Left renal pelvis (tissue), 4 donors: ENCODE measurements at places on chromosomes 5 and 9. TPM values are rescaled to one million over a fixed set of nuclear protein-coding genes. Genes with fewer than 3 reads are reported as not detected.

GRCh38 chr5:39948341-39948740, 523.6 kb upstream of the DAB2 start:
- no peak for DNase-seq

GRCh38 chr9:137478962-137479861, 20.1 kb upstream of the NSMF start:
- DNase-seq = no peak

DNA sequence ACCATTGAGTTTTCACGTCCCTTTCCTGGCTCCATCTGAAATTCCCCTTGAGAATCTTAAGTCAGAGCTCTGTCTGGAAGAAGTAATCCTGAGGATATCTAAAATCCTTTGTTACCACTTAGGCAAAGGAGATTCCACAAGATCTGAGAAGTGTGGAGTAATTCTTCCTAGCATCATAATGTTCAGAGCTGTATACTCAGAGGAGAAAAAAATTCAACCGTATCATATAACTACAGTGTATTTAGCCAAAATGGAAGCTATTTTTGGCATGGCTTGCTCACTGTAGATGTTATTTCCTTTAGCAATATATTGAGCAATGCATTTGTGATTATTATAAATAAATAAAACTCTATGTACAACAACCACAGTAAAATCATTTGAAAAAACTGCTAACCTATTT, 1858.4 kb downstream of the EFNA5 start:
- no peak for DNase-seq

Gene PCDHB3
- 3.2 TPM for polyA plus RNA-seq

- DNase-seq = no peak
Measured at GRCh38 chr5:40499007-40499406, 180.7 kb upstream of the PTGER4 start.

Gene UBE2B
- 149 TPM for polyA plus RNA-seq

Gene GNA14
- 6.4 TPM for polyA plus RNA-seq

DNA sequence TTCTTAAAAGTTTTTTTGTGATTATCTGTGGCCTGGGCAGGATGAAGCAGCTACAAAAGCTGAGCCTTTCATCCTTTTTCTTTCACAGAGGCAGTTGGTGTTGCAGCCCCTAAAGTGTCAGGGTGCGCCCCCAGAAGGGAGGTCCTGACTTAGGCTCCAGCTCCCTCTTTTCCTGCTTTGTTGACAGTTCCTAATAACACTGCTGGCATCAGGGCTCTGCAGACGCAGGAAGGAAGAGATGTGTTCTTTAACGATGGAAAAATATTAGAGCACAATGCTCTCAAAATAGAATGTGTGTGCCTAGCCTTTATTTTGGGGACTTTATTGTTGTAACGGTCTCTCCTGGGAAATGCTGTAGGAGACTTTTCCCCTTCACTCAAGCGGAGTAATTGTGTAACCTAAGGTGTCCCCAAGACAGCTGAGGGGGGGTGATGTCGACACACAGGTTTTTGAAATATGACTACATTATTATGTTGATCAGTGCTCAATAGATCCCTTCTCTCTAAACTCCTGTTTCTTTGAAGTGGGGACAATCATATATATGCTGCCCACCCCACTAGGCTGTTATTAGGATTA, 135.6 kb downstream of the SEMA6A start:
- DNase-seq = no peak

DNA sequence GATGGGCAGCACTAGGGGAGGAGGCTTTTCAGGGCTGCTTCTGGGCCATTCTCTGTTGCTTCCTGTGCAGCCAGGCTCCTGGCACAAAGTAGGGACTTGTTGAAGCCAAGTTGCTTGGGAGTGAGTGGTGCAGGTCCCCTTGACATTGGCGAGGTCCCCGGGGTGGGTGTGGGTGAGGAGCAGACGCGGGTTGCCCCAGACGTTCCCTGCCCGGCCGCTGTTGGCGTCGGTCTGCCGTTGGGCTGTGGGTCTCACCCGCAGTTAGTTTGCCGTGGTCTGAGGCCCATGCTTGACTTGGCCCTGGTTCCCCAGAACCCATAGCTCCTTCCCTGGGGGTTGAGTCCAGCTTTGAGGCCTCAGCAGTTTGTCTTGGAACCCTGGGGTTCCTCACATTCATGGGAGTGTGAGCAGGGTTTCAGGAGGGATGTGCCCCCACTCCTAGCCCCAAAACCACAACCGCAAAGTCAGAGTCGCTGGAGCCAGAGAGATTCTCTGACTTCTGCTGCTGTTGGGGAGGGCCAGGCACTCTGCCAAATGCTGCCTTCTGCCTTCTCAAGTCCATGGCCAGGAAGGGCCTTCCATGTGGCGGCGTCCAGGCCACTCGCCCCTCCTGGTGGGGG, 77.5 kb downstream of the RXRA start:
- DNase-seq = no peak

Gene GPR150
- not detected for polyA plus RNA-seq

Gene BHMT
- polyA plus RNA-seq = 342 TPM

- no peak for DNase-seq
Measured at GRCh38 chr9:107465467-107466451, 23.8 kb downstream of the KLF4 start.

DNA sequence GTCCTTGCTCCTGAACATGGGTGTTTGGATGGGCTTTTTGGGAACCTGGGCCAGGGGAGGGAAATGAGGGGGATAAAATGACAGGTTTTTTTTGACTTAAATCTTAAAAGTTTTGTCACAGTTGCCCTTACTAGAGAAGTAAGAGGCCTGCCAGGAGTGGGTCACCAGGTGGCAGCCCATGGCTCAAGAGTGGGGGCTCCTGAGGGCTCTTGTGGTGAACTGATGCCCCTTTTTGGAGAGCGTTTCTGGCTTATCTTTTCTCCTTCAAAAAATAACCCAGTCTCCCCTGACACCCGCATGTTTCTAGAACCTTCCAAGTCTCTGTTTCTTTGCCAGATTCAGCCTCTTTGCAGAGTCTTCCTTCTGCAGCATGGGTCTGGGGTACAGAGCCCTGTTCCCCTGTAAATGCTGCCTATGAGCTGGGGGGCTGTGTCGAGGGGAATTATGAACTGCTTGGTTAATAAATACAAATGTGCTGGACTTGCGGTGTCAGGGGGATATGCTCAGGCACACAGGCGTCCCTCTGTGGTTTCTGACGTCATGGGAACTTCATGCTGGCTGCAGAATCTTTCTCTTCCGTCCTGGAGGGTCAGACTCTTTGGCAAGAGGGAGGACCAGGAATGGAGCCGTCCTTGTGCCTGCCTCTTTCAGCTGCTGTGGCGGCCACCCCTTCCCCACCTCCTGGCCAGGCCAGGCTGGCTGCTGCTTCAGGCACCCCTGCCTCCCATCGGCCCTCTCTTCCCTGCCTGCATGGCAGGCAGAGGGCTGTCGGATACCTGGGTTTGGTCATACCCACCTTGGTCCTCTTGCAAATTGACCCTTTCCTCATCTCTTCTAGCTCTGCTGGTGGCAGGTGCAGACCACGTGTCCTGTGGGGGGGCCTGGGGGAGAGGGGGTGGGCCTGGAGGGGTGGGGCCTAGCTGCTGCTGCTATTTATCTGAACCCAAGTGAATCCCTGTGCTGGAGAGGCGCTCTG, 30.1 kb downstream of the PTPA start:
- no peak for DNase-seq

DNA sequence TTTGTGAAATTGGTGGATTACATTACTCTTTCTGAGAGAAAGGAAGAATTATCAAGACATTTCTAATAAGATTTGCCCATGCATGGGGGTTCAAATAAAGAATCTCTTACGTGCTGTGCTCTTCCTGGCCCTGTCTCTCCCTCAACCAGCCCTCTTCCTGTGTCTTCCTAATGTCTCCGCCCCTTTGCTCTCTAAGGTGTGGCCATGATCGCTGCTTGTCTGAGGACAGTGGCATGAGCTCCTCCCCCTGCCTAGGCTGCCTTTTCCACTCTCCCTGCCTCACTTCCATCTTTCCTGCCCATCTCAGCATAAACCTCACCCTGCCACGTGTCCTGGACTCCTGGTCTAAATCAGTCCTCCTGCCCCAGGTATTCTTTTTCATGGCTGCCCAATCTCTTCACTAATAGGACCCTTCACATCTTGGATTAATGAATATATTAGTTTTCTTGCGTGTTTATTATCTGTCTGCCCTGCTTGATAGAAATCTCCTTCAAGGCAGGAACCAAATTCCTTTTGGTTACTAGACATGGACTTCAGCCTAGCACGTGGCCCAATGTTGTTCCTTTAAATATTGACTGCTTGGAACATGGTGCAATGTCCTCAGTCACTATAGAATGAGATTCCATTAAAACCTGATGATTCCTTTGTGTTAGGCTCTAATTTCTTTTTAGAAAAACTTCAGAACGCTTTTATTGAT, 122.3 kb downstream of the MTRR start:
- DNase-seq = no peak

DNA sequence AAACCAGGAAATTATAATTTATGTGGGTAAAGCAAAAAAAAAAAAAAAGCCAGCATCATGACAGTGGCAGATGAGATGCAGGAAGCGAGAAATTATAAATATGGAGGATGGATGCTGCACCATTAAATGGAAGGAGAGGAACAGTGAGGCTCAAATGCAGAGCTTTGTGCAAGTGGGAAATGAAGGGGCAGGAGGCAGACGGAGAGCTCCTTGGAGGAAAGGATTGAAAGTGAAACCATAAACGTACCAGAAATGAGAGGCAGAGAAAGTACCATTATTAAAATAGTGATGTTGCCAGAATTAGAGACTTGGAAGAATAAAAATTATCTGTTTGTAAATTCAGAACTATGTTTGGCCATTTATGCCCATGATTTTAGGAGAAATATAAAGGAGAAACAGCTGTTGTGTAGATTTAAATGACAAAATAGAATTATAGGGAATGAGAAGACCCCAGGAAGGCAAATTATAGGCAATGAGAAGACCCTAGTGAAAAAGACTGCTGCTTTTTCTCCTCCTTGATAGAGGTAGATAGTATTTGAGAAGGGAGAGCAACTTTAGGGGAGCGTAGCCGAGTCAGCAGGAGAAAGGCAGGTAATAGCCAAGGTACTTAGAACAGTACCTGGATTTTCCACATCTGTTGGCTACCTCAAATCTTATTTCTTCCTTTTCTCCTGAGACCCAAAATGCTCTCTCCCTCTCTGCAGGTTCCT, 341.0 kb upstream of the CD180 start:
- DNase-seq = no peak

- no peak for DNase-seq
Measured at GRCh38 chr5:16615741-16616535, 859 bp downstream of the RETREG1 start.

Gene GADD45G
- 2.6 TPM for polyA plus RNA-seq

DNA sequence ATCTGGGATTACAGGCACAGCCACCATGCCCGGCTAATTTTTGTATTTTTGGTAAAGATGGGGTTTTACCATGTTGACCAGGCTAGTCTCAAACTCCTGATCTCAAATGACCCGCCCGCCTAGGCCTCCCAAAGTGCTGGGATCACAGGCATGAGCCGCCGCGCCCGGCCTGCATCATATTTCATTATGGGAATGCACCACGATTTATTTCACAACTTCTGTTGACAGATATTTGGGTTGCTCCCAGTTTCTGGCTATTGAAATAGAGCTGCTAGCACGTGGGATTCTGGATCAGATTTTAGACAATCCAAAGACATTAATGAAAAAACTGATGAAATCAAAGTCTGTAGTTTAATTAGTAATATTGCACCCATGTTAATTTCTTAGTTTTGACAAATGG, 48.4 kb upstream of the FUBP3 start:
- no peak for DNase-seq

Gene CER1
- not detected for polyA plus RNA-seq

Gene PCDHGB1
- polyA plus RNA-seq = 1.9 TPM
